ENCODE measurements at places on chromosomes 4 and X.

DNA sequence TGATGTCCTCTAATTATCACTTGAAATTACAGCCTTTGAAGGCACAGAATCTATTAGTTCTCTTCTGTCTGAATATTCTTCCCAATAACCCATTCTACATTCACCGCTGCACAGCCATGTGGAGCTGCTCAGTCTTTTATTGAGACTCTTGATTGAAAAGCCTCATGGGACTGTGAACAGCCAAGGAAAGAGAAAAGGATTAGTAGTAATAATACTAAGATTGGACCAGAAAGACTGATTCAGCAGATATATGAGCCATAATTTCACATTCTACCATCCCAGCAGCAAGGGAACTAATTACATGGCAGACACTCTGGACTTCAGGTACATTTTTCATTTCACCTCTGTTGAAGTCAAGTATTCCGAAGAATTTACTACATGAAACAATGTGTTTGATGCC is 2471.7 kb downstream of the ARAP2 start:
- no peak for DNase-seq

DNA sequence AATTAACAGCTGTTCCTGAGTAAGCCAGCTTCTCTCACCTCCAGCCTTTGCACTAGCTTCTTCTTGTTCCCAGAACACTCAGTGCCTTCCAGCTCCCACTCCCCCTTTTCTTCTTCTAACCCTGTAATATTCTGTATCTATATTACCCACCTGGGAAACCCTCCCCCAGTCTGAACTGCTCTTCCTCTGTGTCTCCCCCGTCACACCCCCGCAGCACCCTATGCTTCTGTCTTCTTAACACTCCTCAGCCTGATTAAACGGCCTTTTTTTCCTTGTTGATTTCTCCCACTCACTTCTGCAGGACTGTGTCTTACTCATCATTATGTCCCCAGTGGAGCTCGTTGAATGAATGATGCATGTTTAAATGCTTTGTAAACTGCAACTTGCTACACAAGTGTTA is 9.0 kb upstream of the LONRF3 start:
- DNase-seq: no peak

DNA sequence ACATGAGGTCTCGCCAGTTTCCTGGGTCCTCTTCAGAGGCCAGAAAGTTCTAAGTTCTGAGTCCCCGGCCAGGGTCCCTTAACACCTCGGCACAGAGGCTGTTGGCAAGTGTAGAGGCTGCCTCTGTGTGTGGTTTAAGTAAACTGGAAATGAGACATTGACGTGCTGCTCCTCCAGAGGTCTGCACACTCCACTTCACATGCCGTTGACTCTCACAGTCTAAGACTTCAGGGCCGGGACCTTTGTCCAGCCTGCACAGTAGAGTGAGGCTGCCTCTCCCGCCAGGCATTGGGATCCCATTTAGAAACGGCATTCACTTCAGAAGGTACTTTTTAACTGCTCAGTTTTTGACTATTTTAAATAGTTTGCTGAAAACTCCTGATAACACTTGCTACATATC is 10.6 kb upstream of the TADA2B start:
- no peak for DNase-seq

DNA sequence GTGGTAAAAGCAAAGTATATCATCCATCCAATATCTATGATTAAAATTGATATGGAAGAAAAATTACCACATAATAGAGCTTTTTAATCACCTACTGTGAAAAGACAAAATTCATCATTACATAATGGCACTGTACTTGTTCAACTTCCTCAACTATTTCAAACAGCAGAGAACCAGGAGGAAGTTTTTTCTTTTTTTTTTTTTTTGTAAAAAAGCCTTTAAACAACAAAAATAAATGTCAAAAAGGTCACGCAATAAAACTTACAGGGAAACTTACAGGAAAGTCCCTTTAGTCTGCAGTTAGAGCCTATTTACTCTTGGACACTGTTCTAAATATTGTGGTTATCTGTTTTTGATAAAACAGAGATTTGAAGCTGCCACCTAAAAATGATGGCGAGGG is 4.8 kb downstream of the PDGFC start:
- DNase-seq: no peak

- DNase-seq: no peak
These were observed 125.0 kb upstream of the PJA1 start for GRCh38 chrX:69290292-69290691.

- no peak for DNase-seq
These were observed 105.6 kb downstream of the C4orf51 start for GRCh38 chr4:145785391-145786008.

DNA sequence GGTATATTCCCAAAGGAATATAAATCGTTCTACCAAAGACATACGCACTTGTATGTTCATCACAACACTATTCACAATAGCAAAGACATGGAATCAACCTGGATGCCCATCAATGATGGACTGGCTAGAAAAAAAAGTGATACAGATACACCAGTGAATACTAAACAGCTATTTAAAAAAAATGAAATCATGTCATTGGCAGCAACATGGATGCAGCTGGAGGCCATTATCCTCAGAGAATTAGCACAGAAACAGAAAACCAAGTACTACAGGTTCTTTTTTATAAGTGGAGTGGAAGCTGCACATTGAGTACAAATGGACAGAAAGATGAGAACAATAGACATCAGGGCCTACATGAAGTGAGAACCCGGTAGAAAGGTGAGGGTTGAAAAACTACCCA is 81.4 kb downstream of the ANTXR2 start:
- no peak for DNase-seq

DNA sequence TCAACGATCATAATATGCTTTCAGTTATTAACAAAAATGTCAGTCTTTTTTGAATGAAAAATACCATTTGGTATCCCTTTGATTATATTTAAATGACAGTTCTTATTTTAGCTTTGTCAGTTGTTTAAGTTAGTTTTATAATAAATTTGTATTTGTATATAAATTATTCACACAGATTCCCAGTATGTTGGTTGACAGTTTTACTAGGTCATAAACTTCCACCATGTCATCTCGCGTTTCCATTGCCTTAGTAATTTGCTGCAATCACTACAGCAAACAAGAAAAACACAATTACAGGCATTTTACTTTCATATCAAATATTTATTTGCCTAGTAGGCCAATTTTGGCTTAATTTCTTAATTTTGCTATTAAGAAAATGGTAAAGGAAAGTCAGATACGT is 109.6 kb upstream of the ANK2 start:
- no peak for DNase-seq

DNA sequence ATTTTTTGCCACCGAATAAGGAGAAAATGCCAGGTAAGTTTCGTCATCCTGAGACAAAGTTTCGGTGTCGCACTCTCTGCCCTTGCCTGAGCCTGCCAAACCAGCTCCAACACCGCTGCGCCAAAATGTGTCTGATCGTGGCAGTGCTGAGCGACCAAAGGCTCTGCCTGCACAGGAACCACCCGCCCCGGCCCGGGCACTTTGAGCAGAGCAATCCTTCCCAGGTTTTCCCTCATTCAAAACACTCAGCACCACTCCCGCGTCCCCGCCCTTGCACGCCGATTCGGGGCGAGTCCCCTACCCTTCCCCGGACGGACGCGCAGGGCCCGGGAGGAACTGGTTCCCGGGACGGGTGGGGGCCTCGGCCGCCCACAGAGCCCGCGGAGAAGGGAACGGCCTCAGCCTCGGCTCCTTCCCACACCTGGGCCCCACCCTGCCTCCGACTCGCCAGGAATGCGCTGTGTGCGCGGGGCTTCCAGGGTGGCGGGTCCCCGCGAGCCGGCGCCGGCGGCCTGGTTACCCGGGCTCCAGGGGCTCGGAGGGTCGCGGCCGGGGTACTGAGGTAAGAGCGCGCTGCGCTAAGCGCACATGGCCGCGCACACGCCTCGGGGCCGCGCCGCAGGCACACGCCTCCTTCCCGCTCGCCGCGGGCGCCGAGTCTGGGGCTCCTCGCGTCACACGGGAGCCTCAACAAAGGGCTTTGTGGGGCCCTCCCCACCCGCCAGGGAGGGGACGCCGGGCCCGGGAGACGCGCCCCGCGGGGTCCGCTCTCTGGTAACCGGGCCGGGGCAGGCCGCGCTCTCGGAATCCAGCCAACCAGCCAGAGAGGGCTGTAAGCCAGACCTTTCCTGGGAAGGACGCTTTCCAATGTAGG is at the start of gene C4orf36:
TSS of gene C4orf36 (minus strand) at position 661 of the 874 bp plus-strand sequence. CDS start 902 bp downstream, outside the sequence.
- DNase-seq: peak; percentile 7

- no peak for DNase-seq
These were observed 133.8 kb downstream of the CPZ start for GRCh38 chr4:8726344-8726851.

GRCh38 chr4:90099812-90100211 is 27.4 kb upstream of the CCSER1 start:
- no peak for DNase-seq

- DNase-seq: no peak
These were observed 16.3 kb downstream of the NDNF start for GRCh38 chr4:121056066-121056465.

DNA sequence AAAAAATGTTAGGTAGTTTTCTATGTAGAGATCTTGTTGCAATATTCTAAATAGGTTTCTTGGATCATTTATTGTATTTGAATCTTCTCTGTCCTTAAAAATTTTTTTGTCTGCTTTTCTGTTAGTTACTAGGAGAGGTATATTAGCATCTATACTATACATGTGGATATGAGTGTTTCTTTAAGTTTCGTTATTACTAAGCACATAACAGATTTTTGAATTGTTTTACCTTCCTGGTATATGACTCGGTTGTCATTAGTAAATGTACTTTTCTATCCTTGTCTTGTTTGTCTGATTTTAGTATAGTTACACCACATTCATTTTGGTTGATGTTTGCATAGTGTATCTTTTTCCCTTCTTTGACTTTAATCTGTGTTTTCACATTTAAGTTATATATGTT is 20.2 kb downstream of the PYURF start:
- no peak for DNase-seq

- DNase-seq: no peak
These were observed 218.6 kb upstream of the FAM47A start for GRCh38 chrX:34350561-34351335.

DNA sequence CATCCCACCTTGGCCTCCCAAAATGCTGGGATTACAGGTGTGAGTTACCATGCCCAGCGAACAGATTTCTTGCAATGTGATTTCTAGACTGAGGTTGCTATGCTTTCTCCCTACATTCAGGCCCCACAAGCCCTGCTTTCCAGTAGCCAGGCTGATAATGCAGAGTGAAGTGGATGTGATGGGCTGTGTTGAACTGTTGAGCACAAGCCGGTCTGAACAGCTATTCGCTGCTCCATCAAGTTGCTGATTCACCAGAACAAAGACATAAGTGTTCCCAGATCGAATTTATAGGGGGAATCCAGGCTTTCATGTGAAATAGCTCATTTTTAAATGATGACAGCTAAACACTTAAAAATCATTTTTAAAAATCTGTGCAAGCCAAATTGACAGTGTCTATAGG is 8.0 kb downstream of the NIPAL1 start:
- DNase-seq: no peak
